ENCODE measurements at places on chromosomes 2 and 18.
A peak's percentile ranks its signal among the peaks of the same experiment; 100 is the strongest.

GRCh38 chr18:34223164-34223892 is 1.4 kb downstream of the NOL4 start:
- DNase-seq, result no peak

GRCh38 chr18:60021556-60021955 is 121.8 kb downstream of the PMAIP1 start:
- DNase-seq, result no peak

DNA sequence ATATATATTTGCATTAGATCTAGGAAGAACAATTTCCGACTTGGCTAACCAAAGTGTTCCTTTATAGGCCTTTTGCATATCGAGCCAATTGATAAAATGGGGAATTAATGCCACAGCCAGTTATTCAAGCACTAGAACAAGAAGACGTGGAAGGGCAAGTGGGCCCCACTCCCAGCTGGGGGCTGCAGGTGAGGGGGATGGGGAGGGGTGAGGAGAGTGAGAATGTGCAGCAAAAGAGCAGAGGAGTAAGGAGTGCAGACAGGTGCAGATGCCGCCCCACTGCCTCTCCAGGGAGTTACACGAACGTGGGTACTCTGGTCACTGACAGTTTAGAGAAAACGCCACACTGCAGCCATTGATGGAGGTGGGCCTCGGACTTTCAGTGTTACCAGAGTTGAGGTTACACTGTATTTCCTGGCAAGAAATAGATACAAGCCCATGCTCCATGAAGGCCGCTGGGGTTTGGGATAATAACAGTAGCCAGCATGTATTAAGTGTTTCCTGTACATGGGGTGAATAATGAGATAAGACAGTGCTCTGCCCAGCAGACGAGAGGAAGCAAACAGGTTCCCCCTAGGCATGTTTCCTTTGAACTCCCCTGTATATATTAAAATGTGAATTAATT is 40.9 kb downstream of the GORASP2 start:
- no peak for DNase-seq

DNA sequence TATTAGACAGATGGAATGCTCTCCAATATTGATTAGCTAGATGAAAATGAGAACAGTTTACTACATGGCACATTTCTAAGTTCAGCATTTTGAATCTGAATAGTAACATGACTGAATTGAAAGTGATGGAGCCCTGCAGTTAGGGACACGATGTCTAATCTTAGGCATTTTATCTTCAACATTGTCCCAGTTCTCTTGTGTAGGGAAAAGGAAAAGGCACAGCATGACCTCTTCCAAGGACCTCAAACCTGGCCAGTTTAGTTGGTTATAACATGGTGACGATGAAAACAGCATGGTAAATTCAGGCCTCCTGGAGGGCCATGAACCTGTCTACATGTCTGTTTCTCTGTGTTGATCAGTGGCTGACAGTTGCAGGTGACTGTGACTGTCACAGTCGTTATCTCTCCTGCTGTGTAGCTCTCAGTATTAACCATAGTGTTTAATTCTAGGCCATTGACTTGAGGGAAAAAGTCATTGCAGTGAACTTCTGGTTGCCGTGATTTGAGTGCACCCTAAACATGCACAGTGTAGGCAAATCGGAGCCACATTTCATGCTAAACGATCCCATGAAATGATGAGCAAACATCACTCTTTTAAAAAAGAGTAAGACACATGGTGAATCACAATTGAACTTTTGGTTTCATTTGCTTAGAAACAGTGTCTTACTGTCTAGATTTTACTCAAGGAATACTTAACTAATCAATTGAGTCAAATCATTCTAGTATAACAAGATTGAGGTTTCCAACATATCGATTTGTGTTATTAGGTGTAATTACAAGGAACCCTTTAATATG is 129.7 kb downstream of the PHLPP1 start:
- no peak for DNase-seq

GRCh38 chr2:23499439-23499838 is 114.5 kb downstream of the KLHL29 start:
- DNase-seq, result no peak

DNA sequence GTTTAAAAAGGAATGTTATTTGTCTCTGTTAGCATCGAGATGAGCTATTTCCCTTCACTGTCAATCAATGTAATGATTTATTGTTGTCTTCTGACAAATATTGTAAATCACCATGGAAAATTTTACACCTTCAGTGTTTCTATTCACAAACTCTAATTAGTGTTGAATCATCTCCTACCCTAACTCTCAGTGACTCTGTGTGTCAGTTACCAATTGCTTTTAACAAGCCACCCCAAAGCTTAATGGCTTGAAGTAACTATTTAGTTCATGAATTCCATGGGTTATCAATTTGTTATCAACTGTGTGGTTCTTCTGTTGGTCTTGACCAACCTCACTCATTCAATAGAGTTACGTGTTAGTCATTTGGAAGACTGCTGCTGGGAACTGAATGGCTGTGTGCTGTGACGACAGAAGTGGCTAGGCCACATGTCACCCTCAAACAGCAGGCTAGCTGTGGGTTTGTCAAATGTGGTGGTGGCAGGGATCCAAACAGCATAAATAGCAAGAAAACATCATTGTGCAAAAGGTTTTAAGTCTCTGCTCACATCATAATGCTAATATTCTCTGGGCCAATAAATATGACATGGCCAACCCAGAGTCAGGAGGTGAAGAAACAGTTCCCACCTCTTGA is 910.8 kb upstream of the CDH2 start:
- no peak for DNase-seq

DNA sequence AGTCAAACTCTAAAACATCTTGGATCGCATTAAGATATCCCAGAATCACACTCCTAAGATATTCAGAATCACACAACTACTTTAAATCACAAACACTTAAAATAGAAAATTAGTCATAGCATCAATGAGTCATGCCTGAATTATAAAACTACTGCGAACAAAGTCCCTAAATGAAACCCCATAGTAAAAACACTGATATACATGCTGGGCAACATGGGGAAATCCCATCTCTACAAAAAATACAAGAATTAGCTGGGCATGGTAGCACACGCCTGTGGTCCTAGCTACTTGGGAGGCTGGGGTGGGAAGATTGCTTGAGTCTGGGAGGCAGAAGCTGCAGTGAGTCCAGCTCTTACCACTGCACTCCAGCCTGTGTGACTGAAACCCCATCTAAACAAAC is 101.7 kb downstream of the COBLL1 start:
- DNase-seq, result no peak

DNA sequence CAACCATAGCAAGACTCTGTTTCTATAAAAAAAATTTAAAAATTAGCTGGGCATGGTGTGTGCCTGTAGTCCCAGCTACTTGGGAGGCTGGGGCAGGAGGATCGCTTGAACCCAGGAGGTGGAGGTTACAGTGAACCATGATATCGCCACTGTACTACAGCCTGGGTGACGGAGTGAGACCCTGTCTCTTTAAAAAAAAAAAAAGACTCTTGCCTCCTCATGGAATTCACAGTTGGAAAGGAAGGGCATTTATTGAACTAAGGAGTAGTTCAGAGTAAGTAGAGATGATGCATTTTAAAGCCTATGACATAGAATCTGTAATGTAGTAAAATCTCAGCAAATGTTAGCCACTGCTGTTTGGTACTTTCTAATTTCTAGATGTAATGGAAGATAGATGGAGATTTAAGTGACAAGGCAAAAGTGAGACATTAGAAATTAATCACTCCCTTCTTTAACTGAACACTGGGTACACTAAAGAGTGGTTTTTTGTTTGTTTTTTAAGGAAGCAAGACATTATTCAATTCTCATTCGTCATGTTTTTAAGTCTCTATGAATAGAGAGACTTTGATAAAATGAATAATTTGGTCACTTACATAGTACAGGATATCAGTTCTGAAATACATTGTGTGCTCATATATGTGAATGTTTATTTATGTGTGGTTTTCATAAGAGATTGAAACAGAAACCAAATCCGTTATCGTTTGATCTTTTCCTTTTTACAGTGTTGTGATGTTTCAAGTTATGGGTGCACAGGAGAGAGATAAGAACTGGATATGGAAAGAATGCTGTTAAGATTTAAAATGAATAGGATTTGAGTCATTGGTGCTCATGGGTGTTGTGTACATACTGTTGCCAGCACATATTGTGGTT is 186.1 kb upstream of the STON1 start:
- peak; percentile 44 for DNase-seq

- no peak for DNase-seq
Measured at GRCh38 chr2:24521162-24521857, 30.3 kb downstream of the NCOA1 start.

DNA sequence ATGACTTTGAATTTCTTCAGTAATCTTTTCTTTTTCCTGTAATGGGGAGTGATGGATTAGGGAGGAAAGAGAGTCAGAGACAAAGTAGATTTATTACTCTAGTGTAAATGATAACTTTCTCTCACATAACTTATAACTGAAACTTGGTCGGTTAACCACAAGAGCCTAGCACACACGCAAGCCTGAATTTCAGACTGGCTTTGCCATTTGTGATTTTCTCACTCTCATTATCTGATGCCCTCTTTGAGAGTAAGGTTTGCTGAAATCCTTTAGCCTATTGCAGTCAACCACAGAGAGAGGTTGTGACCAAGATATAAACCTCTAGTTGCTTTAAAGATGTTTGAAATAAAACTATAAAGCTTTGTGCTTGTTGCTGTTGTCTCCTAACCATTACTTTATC is 117.9 kb upstream of the NETO1 start:
- no peak for DNase-seq

- DNase-seq, result no peak
Measured at GRCh38 chr2:47654790-47655562, 128.0 kb upstream of the MSH6 start.

GRCh38 chr2:156309167-156309566 is 23.4 kb downstream of the NR4A2 start:
- no peak for DNase-seq

DNA sequence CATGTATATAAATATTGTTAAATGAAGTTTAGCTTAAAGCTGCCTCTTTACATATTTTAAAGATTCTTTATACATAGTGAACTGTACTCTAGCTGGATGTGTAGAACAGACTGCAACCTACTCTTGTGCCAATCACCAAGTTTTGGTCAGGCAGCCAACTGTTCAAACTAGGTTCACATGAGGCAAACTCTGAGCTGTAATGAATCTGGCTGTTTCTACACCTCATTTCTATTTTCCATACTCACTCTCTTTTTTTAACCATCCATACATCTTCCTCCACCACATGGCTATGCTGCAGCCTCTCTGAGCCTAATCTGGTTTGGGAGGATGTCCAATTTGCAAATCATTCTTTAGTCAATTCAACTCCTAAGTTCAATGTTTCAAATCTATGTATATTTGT is 974.8 kb downstream of the CNTNAP5 start:
- no peak for DNase-seq

- no peak for DNase-seq
Measured at GRCh38 chr2:63465633-63466032, 122.6 kb downstream of the WDPCP start.

- DNase-seq, result no peak
Measured at GRCh38 chr2:161709428-161709827, 85.2 kb downstream of the SLC4A10 start.

GRCh38 chr2:20182241-20182931 is 42.5 kb downstream of the SDC1 start:
- no peak for DNase-seq

DNA sequence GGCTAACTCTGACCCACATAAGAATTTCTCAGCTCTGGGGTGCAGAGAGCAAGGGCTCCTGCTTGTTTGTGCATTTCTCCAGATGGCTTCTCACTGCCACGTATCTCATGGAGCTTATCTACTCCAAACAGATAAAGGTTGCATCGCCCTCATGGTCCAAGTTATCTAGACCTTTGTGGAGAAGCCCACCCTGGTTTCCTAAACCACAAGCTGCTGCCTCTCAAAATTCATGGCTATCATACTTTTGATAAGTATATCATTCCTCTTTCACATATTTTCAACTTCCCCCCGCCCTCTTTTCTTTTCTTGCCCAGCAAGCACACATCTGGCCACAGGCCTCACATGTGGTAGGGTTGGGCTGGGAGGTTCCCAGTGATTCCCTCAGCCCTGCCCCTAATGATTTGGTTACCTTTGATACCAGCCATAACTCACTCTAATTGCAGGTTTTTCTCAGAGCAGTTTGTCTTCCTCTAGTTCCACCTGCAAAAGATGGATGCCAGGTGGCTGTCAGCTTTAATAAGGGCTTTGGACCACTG is 146.0 kb downstream of the RHBDD1 start:
- DNase-seq, result no peak

DNA sequence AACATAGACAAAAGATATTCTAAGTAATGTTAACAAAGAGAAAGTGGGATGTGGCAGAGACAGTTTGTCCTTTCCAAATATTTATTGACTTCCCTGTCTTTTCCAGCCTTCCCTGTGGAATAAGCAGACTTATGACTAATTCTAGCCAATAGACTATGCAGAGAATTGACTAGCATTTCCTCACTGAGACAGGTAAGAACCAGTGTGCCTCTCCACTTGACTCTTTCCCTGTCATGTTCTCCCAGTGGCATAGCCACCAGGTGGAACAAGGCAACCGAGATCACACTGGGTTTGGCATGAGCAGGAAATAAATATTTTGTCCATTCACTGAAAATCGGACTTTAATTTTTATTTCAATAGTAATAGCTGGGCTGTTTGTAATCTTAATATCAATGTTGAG is 168.1 kb upstream of the CTAGE1 start:
- no peak for DNase-seq

DNA sequence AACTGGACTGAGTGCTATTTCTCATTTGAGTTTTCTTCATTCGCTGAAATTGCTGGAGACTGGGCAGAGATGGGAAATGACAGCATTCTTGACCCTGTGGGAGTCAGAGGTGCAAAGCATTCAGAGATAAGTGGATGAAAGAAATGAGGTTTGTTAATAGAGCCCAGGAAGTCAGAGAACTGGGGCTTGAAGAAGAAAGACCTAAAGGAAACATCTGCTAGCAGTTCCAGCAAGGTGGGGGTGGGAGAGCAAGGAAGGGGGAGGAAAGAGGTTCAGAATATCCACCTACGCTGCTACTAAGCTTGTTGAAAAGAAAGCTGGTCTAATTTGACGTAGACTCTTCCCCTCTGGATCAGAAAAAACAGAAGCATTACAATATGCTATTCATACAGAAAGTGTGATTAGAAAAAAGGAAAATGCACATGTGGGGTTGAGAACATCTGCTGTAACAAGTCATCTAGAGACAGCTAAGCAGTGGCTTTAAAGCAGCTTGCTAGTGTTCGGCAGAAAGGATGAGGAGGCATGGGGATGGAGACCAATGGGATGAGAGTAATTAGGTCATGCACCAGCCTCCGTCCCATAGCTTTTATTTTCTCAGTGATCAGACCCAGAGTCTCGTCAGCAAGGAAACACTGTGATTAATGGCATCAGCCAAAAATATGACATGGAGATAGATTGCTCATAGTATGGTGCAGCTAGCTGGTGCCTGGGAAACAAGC is 29.7 kb downstream of the NAB1 start:
- DNase-seq, result no peak

- DNase-seq, result no peak
Measured at GRCh38 chr2:204989877-204990276, 444.6 kb downstream of the PARD3B start.

- peak; percentile 37 for DNase-seq
Measured at GRCh38 chr2:170816504-170817092, at the start of gene GAD1. Gene GAD1, plus strand, starts transcription at chr2:170816887. Its CDS starts 1,705 bp downstream, at chr2:170818592.

GRCh38 chr2:73133566-73134197 is 20.9 kb upstream of the RAB11FIP5 start:
- DNase-seq, result no peak

Measured in GF-D8 (cell line).